ENCODE measurements at places on chromosomes 2 and 18.
A peak's percentile ranks its signal among the peaks of the same experiment; 100 is the strongest.

GRCh38 chr2:62706721-62707521 lies 1.4 kb downstream of the EHBP1 start:
- DNase-seq: no peak

DNA sequence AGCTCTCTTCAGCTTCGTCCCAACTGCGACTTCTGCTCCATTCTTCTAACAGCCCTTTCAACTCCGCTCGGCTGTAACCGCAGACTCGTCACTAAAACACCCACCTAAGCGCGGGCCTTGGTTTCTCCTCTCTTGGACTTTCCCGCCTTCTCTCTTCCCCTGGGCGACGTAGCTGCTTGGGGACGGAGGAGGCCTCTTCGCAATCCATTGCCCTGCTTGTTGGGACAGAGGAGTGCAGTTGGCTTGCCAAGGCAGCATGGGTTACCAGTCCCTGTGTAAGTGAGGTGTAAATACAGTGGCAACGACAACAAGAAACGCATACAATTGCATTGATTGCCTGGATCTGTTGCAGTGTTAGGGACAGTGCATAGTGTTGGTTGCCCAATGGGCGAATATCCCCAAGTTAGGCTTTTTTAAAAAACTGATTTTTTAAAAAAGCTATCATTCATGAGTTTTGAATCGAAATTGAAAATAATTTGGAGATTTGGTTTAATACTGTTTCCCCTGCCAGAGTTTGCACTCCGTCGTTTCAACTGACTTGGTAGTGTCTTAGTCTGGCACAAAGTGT lies 484 bp upstream of the DARS1 start:
- DNase-seq: no peak

- DNase-seq: peak; percentile 44
These were observed 353.8 kb downstream of the RND3 start for GRCh38 chr2:150133623-150134022.

GRCh38 chr2:216752855-216753505 lies 57.6 kb upstream of the IGFBP5 start:
- DNase-seq: no peak

DNA sequence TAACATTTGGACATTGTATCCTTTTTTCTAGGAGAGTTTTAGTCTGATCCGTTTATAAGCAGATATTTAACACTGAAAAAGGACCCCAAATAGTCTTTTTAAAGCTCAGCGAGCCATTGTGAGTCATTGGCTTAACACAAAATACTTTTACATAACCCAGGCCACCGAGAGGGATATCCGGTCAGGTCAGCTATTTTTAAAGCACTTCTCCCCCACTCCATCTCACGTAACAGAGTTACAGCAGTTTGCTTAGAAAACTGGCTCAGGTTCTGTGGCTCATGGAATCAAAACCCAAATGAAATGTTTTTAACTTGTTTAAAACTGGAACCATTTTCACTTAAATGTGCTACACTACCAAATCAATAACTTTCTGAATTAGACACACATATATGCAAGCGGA lies 23.9 kb downstream of the COL4A3 start:
- DNase-seq: no peak

DNA sequence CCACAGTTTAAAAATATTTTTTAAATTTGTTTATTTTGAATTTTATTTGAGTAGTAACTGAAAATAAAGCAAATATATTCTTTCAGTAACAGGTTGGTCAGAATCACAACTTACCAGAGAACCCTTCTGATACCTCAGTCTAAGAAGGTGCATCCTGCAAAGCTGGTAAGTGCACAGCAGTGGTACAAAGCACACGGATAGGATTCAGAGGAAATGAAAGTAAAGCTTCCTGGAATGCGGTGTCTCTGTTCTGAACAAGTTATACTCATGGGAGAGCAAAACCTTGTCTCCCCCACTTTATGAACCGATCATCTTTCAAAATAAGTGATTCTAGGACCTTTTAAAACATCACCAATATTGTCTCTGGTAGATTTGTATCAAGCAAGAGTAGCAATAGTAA lies 398.3 kb downstream of the TMX3 start:
- peak; percentile 60 for DNase-seq

- no peak for DNase-seq
These were observed 248.0 kb downstream of the TMEM182 start for GRCh38 chr2:103009871-103010270.

GRCh38 chr2:121588357-121588756 lies 57.7 kb downstream of the RNU4ATAC start:
- DNase-seq: no peak

- no peak for DNase-seq
These were observed 95.9 kb downstream of the NCOA1 start for GRCh38 chr2:24586955-24587354.

DNA sequence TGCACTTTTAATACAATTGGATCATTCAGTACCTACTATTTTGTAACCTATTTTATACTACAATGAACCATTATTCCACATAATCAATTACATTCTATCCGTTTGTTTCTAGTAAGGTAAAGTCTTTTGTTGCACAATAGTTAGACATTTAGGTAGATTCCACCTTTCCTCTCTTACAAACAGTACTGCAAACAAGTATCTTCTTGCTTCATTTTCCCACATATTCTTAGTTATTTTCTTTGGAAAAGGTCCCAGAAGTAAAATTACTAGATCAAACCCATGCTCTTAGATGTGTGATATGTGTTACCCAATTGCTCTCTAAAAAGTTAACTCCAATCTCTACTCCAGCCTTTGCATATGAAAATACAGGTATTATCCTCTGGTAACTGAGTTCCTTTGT lies 49.6 kb downstream of the SPIRE1 start:
- no peak for DNase-seq

GRCh38 chr2:200795028-200795440 lies 16.7 kb upstream of the BZW1 start:
- DNase-seq: no peak

DNA sequence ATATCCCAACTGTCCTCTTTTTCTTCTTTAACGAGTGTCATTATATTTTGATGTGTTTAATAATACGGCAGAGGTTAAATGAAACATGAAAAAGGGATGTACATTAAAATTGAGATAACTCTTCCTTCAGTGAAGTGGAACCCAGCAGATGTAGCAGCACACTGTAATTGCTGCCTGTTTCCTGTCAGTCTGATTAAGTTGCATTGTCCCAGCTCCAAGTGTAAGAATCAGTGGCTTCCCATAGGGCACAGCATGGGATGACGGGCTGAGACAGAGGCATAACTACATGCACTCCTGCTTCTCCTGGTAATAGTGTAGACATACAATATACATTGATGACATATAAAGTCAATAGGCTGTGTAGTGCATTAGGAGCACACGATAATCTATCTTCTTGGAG lies 175.8 kb upstream of the TCF4 start:
- DNase-seq: no peak

- no peak for DNase-seq
These were observed 44.4 kb upstream of the PEX13 start for GRCh38 chr2:60972889-60973656.

GRCh38 chr2:17589406-17590035 lies 49.0 kb downstream of the VSNL1 start:
- DNase-seq: no peak

- DNase-seq: no peak
These were observed 477.5 kb downstream of the SLC4A3 start for GRCh38 chr2:220104871-220105351.

DNA sequence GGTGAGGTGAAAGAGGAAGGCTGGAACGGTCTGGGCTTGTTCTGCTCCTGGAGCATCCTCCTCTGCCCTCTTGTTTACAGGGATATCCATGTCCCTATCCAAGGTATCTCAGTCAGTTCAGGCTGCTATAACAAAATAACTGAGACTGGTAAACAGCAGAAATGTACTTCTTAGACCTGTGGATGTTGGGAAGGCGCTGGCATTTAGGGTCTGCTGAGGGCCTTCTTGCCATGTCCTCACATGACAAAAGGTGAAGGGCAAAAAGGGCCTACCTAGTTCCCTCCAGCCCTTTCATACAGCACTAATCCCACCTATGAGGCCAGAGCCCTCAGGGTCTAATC lies 65.6 kb downstream of the INPP4A start:
- DNase-seq: no peak

DNA sequence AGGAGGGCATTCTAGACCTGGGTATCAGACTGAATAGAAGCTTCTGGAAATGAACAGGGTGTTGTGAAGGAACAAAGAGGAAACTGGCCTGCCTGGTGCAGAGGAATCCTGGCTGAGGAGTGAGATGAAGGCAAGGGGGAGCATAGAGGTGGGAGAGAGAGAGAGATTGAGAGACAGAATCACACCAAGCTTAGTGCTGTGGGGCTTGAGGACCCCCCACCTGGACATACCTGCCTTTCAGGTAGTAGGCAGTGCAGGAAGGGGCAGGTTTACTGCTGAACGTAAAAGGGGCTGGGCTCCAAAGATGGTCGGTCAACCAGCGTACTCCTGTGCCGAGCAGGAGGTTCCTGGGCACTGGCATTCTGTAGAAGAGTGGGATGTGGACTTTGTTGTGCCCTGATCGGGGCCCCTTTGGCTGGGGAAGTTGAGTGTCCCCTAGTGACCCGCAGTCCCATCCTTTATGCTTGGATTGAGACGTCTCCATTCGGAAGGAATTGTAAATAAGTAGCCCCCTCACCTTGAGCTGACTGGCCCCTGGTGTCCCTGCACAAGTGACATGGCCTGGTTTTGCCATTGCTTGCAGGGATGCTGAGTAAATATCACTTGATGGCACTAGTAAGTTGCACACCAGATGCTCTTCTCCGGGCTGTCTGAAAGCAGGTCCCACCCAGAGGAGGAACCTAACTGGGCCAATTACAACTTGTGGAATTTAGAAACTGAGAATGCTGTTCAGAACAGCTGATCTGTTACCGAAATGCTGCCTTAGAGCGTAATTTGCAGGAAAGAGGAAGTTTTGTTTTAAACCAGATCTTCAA lies 1.4 kb downstream of the UBE2F start:
- DNase-seq: no peak

GRCh38 chr2:10217489-10218435 lies 84.9 kb upstream of the HPCAL1 start:
- no peak for DNase-seq

- no peak for DNase-seq
These were observed 85.1 kb upstream of the HAAO start for GRCh38 chr2:42877511-42877910.

Data from SHP77 (cell line).